Activated CD8-positive, alpha-beta memory T cell treated with anti-CD3 and anti-CD28 coated beads for 48 hours (primary cell): ENCODE measurements at places on chromosomes 3 and 15.

GRCh38 chr3:197746209-197746608 lies 3.5 kb upstream of the FYTTD1 start:
- DNase-seq, result no peak

DNA sequence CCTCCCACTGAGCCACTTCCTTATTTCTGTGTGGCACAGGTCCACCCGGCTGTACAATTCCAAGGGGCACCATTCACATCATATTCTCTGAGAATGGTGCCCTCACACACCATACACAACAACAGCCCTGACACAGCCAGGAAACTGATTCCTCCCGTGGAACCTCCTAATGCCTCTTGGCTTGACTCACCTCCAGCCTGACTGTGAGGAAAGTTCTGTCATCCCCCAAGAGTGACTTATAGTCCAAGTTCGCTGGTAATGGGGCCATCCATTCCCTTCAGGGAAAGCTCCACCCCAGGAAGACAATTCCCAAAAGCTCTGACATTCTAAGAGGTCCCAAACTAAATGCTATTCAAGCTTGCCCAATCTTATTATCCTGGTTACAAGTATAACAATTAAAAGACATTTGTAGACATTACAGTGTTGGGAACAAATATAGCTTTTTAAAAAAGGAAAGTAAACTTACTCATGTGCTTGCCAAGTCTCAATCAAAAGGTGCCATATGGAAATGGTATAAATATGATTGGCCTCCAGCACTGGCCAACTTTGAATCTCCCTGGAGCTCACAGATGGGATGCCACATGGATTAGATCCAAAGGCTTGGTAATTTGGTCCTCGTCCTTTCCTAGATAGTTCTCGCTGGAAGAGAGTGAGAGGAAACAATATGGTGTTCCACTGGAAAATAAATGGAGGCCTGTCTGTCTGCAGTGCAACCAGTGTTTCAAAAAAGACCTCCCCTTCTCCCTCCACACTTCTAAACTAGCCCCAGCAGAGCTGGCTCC lies 56.3 kb upstream of the PSMD6 start:
- DNase-seq, result no peak

DNA sequence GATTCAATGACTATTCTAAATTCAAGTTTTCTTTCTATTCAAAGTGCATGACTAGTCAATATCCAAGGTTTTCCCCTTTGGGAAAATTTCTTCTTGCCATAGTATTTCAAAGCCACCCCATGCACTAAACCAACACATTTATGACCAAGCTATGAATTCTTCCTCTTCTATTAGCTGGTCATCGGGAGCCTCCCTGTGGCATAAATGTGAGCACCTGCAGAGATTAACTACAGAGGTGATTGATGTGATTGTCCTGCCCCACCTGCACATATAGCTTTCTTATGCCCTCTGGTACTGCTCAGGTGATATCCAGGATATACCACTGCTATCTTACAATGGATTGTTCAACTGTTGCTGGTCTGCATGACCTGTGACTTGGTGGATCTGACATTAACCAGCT lies 694.9 kb downstream of the ZBBX start:
- no peak for DNase-seq

DNA sequence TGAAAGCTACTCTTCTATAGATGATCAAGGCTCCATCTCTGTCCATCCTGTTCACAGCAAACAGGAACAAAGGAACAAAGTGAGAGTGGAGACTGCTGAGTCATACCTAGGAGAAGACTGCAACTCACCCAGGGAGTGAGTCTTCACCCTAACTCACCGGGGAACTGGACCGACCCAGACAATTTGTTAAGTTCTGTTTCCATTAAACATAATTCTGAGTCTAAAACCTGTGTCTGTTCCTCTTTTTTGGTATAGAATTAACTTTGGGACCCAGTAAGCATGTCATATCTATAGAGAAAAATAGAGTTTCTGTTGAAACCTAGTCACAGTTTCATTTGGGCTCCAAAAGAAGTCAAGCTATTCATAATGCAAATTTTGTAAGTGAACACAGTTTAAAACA lies 21.6 kb downstream of the CCDC80 start:
- DNase-seq, result no peak
